ENCODE measurements at places on chromosomes 3 and 15.
A peak's percentile ranks its signal among the peaks of the same experiment; 100 is the strongest.

DNA sequence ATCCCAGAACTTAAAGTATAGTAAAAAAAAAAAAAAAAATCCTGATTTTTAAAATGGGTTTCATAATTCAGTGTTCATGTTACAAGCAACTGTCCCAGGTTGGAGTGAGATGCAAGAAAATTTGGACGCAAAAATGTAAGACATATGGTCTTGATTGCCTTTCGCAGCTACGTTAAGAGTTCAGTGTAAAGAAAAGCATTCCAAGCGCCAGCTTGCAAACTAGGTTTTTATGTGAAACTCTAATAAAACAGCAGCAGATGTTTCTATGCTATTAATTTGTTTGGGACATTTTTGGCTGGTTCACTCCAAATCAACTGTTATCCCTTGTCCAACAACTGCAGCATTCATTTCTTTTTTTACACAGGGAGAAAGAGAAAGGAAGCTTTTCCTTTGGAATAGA lies 957.8 kb downstream of the ROBO1 start:
- no peak for DNase-seq

- DNase-seq: no peak
Observed at GRCh38 chr15:95017666-95018328, 786.4 kb downstream of the MCTP2 start.

DNA sequence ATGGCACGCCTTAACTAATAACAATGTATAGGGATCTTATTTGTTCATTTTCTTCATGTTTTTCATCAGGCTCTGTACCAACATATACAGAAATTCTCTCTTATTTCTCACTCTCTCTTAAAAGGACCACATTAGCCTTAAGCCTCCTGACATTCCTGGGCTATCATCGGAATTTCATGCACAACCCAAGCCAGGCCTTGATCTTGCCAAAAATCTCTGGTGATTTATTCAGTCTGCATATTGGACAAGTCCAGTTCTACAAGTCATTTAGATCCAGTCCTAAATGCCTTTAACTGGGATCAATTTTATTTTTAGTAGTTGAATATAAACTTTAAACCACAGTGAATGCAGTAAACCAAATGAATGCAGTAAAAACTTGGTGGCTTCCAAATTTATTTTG lies 385.4 kb downstream of the MECOM start:
- no peak for DNase-seq

DNA sequence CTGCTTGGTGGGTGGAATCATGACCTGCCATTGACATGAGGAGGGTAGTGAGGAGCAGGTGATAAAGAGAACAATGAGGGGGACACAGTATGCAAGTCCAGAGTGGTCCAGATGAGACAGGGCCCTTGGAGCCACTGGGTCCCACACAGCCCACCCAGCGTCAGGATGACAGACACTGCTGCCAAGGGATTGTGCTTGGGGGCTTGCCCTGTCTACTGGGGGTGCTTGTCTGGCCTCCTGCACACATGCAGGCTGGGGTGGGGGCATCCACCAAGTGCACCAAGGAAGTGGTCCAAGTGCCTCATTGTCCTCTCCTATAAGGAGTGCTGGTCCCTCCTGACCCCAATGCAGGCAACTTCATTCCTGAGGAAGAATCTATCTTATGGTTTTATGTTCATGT lies 39.2 kb upstream of the CTSH start:
- no peak for DNase-seq

DNA sequence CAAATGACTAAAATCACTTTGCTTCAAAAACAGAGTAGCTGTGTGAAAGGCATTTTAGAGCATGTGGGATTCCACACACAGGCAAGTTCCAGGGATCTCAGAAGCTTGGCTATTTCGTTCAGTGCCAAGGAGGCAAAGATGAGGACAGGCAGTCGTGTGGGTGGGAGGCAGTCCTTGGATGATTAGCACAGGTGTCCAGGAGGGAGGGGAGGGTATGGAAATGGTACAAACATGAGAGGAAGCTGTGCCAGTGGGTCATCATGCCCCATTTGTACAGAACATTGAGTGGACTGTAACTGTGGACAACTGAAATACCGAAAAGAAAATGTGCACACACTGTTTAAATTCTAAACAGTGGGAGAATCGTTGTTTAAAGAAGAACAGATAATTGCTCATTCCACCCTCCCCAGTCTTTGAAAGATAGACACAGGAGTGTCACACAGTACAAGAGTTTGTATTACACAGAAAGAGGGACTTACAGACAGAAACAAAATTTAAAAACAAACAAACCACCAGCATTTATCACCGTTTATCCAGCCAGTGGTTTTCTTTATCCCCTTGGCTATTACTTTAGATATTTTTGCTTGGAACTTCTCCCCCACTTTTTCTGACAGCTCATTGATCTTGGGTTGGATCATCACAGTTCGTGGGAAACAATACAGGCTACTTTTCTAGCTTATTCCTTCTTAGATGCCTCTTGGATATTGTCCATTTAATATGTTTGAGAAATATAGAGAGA lies 122.9 kb downstream of the GREM1 start:
- DNase-seq: no peak

DNA sequence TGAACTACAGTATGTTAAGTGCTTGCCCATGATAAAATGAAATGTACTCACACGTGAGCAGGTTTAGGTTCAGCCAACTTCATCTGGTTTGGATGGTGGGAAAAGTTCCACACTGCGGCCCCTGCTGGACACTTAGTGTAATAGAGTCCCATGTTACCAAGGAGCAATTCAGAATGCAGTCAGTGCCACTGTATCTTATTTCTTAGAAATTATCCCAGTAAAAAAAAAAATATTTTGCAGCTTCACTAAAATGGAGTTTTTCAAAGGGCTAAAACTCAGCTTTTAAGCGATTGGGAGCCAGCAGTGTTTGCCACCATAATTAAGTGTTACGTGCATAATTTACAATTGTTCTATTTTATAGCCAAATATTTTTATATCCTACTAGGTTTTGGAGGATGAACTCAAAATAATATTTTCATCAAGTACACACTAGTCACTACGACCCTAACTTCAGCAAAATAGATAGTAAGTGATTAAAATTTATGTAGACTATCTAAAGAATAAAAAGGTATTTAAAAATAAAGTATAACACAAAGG lies 371.7 kb upstream of the GBE1 start:
- DNase-seq: peak; percentile 11

DNA sequence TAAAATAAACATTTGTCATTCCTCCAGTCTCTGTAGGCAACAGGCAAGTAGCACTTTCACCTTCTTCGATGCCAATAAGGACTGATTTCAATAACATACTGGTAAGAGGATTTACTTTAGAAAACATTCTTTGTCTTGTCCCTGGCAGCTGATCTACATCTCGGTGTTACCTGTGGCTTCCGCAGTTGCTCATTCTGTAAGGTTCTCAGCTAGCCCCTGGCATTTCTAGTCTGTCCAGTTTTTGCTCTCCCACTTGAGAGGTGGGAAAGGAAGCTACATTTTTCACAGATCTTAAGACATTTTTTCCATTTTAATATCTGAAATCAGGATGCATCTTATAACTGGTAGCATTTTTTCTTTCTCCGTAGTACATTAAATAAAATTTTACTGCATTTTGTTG lies 19.7 kb upstream of the MAP6D1 start:
- DNase-seq: no peak

GRCh38 chr15:94416820-94417219 lies 185.5 kb downstream of the MCTP2 start:
- no peak for DNase-seq

DNA sequence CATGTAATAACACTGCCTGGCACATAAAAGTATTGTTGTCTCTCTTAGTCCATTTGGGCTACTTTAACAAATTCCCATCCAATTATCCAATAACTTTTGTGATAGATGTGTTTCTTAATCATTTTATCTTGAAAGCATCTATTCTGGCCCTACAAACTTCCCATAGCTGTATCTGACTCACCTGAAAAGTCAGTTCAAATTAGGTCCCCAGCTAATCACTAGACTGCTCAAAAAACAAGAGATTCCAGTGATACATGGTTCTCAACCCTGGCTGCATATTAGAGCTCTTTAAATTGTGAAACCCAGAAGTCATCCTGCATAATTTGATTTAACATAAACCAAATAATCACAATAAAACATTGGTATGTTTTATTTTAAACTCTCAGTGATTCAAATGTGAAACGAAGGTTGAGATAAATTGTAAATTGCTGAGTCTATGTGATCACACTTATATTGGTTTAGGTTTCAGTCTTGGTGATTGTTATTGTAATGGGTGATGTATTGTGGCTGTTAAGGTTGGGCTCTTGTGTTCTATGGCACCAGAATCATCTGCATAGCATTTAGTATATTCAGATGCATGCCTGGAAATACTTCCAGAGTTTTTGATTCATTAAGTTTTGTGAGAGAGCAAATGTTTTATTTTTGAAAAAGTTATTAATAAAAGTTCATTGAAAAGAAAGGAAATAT lies 268.9 kb upstream of the KCNMB2 start:
- no peak for DNase-seq

DNA sequence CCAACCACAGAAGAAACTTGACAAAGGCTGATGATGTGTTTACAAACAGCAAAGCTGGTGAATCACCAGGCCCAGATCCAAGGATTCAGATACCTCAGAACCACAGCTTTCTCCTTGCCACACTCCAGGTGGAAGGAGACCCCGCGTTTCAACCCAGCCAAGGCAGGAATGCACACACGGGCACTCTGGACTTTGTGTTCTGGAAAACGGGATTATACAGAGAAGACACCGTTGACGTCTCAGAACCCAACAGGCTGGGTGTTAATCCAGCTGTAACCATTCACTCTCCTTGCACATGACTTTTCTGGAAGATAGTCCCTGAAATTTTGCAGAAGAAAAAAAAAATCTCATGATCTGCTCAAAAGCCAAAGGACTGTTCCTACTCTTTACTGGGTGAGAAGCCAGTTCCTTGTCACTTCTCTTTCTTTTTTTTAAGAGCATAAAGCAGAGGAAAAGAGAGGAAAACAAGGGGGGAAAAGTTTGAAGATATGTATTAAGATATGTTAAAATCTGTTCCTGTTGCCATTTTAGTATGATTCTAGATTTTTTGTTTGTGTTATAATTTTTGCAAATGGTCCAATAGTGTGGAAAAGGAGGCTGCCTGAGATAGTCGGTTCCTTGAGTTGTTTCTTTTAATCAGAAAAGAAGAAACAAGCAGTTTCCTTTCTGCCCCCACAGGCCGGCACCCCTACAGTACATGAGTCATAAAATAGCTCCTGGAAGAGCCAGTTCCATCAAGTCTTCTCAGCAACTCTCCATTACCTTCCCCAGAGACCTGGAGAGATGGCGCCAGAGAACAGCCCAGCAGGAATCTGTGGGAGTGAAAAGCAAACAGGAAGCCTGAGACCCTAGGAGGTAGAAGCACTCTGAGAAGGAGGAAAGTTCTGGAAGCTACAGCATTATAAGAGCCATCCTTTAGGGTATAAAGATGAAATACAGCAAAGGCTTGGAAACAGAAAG lies 73.1 kb downstream of the RORA start:
- no peak for DNase-seq

GRCh38 chr3:155605571-155605970 lies 139.3 kb downstream of the PLCH1 start:
- DNase-seq: no peak

DNA sequence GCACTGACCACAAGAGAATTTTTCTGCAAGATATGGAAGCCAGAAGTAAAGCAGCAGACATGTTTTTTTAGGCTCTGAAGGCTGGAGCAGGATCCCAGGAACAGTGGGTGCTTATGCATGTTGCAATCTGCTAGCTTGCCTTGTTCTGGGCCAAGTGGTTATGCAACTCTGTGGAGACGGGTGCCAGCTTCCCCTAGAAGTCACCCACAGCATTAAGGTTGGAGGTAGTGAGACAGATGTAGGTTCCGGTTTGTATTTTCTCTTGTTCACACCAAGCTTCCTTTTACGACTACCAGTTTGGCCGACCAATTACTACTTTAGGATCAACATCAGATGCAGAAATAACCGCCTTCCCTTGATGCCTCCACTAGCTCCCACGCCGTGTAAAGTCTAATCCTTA lies 11.1 kb downstream of the DPH3 start:
- DNase-seq: no peak

GRCh38 chr15:39852250-39852649 lies 67.8 kb downstream of the GPR176 start:
- DNase-seq: no peak

- no peak for DNase-seq
Observed at GRCh38 chr15:51494411-51495314, 127.9 kb downstream of the DMXL2 start.

DNA sequence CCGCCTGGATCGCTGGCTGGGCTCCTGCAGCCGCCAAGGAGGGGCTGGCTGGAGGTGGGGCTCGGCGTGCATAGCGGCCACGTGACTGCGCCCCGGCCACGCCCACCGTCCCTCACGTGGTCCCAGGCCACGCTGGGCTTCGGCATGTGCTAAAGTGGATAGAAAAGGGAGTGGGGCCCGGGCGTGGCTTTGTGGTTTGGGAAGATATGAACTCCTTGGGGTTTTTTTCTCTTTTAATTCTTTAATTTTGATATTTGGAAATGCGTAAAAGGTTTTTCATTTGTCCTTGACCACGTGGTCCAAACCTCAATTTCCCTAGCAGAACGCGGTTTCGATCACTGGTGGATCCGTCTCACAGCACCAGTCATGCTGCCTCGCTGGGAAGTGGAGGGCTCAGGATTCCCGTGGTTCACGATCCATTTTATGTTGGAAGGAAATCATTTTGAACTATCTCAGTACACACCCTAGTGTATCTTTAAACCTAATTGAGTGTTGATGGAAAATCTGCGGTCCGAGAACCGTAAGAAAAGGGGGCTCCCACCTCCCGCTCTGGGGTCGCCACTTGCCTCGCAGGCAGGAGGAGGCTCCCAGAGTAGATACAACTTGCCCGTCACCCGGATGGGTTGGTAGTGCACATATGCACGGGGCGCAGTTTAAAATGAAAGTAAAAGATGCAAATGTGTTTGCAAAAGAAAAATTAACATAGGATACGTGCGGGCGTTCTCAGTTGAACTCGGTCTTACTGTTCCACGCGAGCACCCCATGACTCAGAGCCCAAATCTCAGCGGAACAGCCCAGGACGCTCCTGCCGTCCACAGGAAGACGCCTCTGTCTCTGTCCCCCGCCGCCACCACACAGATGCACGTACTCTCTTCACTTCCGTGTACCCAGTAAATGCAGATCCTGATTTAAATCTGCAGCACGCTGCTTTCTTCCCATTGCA lies 141.9 kb downstream of the PGPEP1L start:
- peak; percentile 59 for DNase-seq

GRCh38 chr3:73036694-73037591 lies 24.5 kb upstream of the EBLN2 start:
- no peak for DNase-seq

GRCh38 chr3:16841904-16842271 lies 42.9 kb upstream of the PLCL2 start:
- DNase-seq: no peak

DNA sequence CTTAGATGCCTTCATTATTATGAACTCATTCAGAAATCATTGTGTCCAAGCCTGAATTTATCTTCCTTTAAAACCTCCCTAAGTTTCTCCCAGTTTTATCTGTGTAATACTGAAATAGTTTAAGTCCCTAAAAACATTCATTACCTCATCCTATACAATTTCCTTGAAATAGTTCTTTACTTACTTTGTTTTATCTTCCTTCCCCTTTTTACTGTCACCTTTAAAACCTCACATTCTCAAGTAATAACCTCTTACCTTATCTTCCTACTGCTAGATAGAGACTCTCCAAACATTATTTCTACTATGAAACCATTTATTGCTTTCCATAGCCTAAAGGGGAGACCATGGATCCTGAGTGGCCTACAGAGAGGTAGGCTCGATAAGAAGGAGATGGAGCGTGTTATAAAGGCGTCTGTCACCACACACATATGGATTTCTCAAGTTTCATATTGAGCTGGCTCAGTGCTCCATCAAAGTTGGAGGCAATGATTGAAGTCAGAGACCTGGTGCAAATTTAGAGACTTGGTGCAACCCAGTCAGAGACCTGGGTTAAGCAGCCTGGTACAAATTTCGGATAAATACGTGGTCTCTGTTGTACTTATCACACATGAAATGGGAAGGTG lies 140.4 kb downstream of the NFKBIZ start:
- DNase-seq: no peak

Data from activated T-cell treated with anti-CD3 and anti-CD28 coated beads for 4 hours (primary cell).